Activated T-cell treated with anti-CD3 and anti-CD28 coated beads for 24 hours (primary cell): ENCODE measurements at places on chromosomes 1 and 21.

- no peak for DNase-seq
Measured at GRCh38 chr1:47469910-47470309, 32.1 kb downstream of the FOXD2 start.

DNA sequence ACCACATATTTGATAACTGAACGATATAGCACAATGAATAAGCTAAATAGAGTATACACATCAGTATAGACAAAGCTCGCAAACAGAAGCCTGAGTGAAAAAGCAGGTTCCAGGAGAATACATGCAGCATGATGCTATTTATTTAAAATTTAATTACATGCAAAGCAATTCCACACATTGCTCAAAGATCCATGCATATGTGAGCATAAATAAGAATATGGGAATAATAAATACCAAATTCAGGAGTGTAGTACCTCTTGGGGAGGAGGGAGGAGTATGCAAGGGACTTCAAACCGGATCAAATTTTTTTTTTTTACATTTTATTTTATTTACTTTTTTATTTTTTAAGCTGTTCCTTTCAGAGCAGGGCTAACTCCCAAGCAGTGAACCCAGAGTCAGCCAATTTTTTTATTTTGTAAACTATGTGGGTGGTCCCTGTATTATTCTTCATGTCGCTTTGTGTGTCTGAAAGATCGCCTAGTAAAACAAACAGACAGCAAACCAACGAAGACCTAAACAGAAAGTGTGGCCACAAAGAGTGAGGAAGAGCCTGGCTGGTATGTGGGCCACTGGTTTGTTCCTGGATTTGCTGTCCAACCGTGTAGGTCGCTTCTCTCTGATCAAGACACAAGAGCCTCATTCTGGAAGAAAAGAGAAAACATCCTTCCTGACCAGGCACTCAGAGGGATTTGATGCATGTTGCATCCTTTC is 4.2 kb upstream of the SHISAL2A start:
- DNase-seq = no peak

DNA sequence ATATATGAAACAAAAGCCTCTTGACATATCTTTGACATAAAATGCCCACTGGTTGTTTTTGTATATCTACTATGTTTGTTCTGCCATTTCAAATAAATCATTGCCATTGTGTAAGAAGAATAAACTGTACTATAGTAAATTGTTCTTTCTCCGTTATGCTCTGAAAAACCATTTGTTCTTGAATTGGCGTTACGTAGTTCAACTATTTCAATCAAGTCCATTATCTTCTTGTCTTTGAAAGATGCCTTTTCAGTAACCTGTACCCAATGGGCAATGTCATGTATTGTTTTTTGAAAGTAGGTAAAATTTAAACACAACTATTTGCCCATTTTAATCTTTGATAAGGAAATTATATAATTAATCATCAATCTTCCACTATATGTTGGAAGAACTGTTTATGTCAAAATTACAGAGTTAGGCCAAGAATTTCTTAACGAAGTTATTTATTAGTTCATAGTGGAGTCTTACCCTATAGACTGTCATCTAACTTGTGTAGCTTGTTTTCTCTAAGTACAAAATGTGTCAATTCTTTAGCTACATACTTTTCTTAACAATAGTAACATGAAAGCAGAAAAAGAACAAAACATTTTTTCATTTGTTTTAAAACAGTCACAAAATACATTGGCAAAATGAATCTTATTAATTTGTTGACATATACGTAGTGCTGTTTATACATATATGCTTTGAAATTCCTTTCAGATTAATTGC is 294.8 kb downstream of the PTPRC start:
- no peak for DNase-seq

GRCh38 chr1:116514708-116515525 is 55.9 kb downstream of the CD58 start:
- peak; percentile 51 for DNase-seq

GRCh38 chr1:67705735-67706453 is 20.9 kb downstream of the GADD45A start:
- DNase-seq = no peak

- no peak for DNase-seq
Measured at GRCh38 chr1:153174624-153175023, 23.9 kb upstream of the SPRR2G start.

DNA sequence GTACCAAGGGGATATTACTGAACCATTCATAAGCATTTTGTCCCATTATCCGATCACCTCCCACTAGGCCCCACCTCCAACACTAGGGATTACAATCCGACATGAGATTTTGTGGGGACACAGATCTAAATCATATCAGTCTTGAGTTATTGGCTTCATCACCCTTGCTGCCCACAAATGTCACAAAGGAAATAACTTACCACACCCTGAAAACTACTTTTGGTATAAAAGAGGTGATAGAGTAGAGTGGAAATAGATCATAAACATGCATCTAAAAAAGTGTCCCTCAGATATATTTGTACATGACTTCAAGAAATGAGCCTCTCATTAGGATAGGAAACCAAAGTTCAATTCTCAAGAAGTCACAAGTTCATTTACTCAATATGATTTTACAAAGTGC is 22.6 kb upstream of the FCRL3 start:
- DNase-seq = no peak

- no peak for DNase-seq
Measured at GRCh38 chr1:164731161-164731876, 172.3 kb downstream of the PBX1 start.

GRCh38 chr1:89906088-89906487 is 85.3 kb downstream of the LRRC8D start:
- no peak for DNase-seq

DNA sequence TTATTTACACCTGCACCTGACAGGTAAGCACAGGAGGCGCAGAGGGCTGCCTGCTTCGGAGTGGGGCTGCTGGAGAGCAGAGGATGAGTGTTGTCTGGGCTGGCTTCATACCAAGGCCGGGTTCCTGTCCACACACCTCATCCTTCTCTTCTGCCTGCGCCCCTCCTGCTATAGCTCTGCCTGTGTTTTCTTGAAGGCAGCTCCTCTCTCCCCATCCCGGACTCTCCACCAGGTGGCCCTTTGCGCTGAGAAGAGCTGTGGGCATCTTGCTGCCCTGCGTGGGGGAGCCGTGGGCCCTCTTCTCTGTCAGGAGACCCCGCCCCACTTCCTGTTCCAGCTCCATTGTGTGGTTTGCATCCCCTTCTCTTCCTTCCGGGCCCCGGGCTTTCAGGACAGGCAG is 35.0 kb downstream of the ARHGEF10L start:
- DNase-seq = no peak

GRCh38 chr1:160104486-160104885 is 6.1 kb upstream of the IGSF8 start:
- DNase-seq = no peak

DNA sequence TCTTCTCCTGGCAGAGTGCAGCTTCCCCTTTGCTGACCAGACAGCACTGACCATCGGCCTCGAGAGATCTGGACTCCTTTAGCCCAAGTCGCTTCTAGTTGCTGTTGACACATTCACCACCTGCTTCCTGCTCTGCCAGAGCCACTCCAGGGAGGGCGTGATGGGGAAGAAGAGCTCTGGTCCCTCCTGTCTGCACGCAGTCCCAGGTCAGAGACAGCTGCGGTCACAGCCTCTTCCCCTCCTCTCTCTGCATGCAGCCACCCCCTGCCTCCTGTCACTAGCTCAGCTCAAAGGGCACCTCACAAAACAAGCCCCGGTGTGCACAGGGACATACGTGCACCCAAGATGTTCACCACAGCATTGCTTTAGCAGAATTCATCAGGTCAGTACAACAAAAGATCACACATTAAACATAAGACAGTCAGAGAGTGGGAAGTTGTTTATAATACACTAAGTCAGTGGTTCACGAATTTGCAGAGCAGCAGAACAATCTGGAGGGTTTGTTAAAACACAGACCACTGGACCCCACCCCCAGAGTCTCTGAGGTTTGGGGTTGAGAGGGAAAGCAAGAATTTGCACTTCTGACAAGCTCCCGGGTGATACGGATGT is 132.9 kb downstream of the SYF2 start:
- no peak for DNase-seq

GRCh38 chr1:201602413-201603265 is 63.7 kb downstream of the NAV1 start:
- no peak for DNase-seq

DNA sequence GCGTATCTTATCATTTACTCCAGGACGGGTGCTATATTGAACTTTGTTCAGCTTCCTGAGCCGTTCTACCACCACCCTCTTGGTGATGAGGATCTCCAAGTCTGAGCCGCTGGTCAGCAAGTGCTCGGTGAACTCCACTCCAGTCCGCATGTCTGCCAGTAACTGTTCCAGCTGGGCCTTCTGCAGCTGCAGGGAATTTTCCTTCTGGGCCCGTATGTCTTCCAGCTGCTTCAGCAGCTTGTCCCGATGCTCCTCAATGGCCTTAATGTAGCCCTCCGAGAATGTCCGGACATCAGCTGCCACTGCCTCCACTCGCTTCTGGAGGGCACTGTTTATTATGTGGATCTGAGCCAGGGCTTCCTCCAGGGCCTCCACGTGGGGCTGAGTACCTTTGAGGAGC is 3.4 kb downstream of the TRIM45 start:
- DNase-seq = no peak

DNA sequence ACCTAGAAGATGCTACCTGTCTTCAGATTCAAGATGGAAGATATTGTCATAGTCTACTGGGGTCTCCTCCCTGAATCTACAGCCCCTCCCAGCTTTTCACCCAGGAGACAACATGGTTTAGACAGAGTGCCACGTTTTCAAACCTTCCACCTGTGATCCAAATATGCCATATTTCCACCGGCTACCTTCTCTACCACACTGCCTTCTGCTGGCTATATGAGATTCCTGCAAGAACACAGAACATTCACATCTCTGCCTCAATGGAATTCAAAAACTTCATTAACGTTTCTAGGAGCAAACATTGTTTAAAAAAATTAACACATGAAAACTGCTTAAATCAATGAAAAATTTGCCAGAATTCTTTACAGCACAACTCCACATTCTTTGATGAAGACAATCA is 12.9 kb upstream of the LELP1 start:
- DNase-seq = no peak

DNA sequence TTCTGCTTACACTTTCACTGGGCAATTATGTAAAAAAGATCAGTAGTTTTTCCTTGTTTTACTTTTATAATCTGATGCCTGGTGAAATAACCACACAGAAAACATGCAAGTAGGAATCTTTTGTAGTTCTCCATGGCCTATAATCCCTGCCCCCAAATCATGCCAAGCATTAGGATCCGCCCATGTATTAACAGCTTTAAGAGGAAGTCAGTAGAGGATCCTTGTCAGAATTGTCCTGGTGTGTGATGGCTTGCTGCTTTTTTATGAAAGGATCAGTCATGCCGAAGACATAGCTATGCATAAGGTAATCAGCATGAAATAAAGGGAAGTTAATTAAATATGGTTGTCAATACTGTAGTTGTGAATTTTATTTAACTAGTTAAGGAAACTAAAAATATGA is 20.0 kb downstream of the ADGRL2 start:
- no peak for DNase-seq

DNA sequence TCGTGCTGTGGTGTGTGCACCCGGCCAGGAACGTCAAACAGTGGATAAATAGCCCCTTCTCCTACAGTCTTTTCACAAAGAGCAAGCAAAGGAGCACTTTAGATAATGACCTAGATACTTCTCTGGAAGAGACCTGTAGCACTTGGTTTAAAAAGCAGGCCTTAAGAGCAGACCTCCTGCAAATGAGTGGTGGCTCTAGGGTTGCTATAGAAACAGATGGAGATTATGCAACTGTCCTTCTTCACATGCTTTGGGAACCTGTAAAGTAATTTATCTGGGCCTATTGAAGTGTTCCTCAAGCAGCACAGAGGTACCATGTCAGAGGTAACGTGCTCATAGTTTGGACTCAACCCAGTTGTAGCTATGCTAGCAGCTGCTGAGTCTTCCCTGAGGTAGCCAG is 208.2 kb upstream of the KIAA0040 start:
- DNase-seq = no peak
